ENCODE measurements at places on chromosomes 1 and 21. TPM values are rescaled to one million over a fixed set of nuclear protein-coding genes. Genes with fewer than 3 reads are reported as not detected.

Gene MROH7
- 0.34 TPM for total RNA-seq

Gene VWA5B1
- not detected for total RNA-seq

Gene SELENBP1
- 63.2 TPM for total RNA-seq

GRCh38 chr1:150764617-150765101, 919 bp downstream of the CTSS start:
- H3K4me3 ChIP-seq = no peak overlapping the region
- H3K27me3 ChIP-seq = no peaks in the 10 kb centered on the region
- H3K36me3 ChIP-seq = no peaks in the 10 kb centered on the region

- DNase-seq = peak; percentile 61
- H3K27me3 ChIP-seq = no peaks in the 10 kb centered on the region
- no peak overlapping the region for H3K27ac ChIP-seq
- no peak overlapping the region for H3K4me3 ChIP-seq
- H3K36me3 ChIP-seq = no peaks in the 10 kb centered on the region
Observed at GRCh38 chr1:73511038-73511437, 686.9 kb downstream of the LRRIQ3 start.

Gene PCSK9
- 4.5 TPM for total RNA-seq

- H3K4me3 ChIP-seq = no peak overlapping the region
- H3K27ac ChIP-seq = no peak overlapping the region
- no peaks in the 10 kb centered on the region for H3K27me3 ChIP-seq
- no peaks in the 10 kb centered on the region for H3K36me3 ChIP-seq
- H3K4me1 ChIP-seq = peaks cover 10% of the 10 kb centered on the region
- DNase-seq = no peak
Observed at GRCh38 chr1:171204296-171204695, 19.2 kb downstream of the FMO2 start.

Gene FCRL3
- total RNA-seq = not detected

DNA sequence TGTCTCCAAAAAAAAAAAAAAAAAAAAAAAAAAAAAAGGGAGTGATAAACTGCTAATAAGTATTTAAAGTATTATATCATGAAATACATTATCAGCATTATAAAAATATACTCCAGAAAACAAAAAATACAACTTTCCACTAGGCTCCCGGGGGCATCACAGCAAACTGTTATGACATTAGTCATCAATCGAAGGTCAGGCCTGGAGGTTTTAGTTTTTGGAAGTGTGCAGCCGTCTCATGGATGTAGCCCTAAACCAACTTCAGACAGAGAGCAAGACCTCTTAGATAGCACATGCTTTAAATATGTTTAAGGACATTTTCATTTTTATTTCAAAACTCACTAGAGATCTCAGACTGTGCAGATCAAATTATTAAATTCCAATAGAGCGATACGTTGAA, 106.3 kb downstream of the RERE start:
- no peak for DNase-seq
- H3K27ac ChIP-seq = peak overlapping the region; percentile 62
- no peaks in the 10 kb centered on the region for H3K27me3 ChIP-seq
- H3K4me1 ChIP-seq = peaks cover 24% of the 10 kb centered on the region
- H3K36me3 ChIP-seq = no peaks in the 10 kb centered on the region

- DNase-seq = no peak
- H3K4me3 ChIP-seq = peak overlapping the region; percentile 66
- no peaks in the 10 kb centered on the region for H3K36me3 ChIP-seq
- peaks cover 9% of the 10 kb centered on the region for H3K27me3 ChIP-seq
- no peak overlapping the region for H3K27ac ChIP-seq
Observed at GRCh38 chr1:205226868-205227583, 720 bp upstream of the TMCC2 start.

Gene KCNN3
- total RNA-seq = 4.3 TPM

DNA sequence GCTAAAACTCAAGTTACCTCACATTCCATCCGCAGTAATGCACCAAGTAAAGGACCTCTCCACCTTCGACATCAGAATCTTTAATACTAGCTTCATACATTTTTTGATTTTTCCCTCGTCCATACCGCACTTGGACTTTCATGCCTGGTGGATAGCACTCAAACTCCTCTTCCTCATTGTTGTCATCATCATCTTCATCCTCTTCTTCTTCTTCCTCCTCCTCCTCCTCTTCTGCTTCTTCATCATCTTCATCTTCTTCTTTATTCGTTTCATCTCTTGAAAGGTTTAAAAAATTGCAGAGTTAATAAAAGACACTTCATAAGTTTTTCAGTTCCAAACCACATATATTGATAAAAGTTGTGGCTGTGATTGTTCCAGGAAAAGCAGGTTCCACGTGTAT, 52.7 kb upstream of the RBM34 start:
- no peak overlapping the region for H3K27ac ChIP-seq
- no peaks in the 10 kb centered on the region for H3K27me3 ChIP-seq
- H3K4me3 ChIP-seq = no peak overlapping the region
- H3K36me3 ChIP-seq = peaks cover 8% of the 10 kb centered on the region
- DNase-seq = no peak
- no peaks in the 10 kb centered on the region for H3K4me1 ChIP-seq

GRCh38 chr1:169128562-169128961, 22.1 kb downstream of the ATP1B1 start:
- H3K4me1 ChIP-seq = no peaks in the 10 kb centered on the region
- H3K27me3 ChIP-seq = no peaks in the 10 kb centered on the region
- no peaks in the 10 kb centered on the region for H3K36me3 ChIP-seq
- no peak overlapping the region for H3K4me3 ChIP-seq

Gene GREM2
- total RNA-seq = not detected

- H3K27me3 ChIP-seq = no peaks in the 10 kb centered on the region
- no peaks in the 10 kb centered on the region for H3K4me1 ChIP-seq
- no peaks in the 10 kb centered on the region for H3K36me3 ChIP-seq
- H3K4me3 ChIP-seq = no peak overlapping the region
- H3K27ac ChIP-seq = no peak overlapping the region
Observed at GRCh38 chr1:190168116-190168892, 309.4 kb downstream of the BRINP3 start.

GRCh38 chr21:25493722-25494121, 113.6 kb downstream of the MRPL39 start:
- H3K4me3 ChIP-seq = no peak overlapping the region
- no peaks in the 10 kb centered on the region for H3K36me3 ChIP-seq
- H3K4me1 ChIP-seq = no peaks in the 10 kb centered on the region
- H3K27me3 ChIP-seq = no peaks in the 10 kb centered on the region
- DNase-seq = no peak

Data from neural progenitor cell (in vitro differentiated cells).